GM12864 (cell line): ENCODE measurements at places on chromosomes 6 and 20.

DNA sequence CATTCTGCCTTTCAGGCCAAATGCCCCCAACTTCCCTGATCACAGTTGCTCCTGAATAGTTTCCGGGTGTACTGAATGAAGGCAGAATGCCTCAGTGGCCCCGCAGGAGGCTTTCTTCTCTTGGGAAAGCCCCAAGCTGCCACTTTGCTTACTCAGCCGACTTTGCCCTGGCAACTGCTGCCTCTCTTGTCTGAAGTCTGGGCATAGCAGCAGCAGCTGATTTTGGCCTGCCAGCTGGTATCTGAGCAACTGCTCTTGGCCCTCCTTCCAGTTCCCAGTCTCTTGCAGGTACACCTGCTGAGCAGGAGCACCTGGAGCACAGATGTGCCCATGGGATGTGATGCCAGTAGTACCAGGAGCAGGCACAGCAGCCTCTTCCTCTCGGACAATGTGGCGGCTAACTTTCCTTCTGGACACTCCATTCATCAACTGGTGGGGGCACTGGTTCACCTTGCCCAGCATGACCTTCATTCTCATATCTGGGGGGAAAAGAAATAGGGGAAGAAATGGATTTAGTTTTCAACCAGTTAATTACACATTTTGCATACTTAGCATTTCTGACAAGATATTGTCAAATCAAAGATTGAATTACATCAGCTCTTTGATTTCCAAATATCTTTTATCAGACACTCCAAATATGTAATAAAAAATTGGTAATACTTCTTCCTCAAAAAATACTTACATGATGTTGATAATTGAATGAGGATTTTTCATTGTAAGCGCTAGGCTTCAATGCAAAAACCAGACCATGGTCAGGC is 468.2 kb downstream of the PKHD1 start:
- DNase-seq: no peak

- DNase-seq: no peak
Measured at GRCh38 chr20:63103402-63104311, 96.9 kb upstream of the BHLHE23 start.

DNA sequence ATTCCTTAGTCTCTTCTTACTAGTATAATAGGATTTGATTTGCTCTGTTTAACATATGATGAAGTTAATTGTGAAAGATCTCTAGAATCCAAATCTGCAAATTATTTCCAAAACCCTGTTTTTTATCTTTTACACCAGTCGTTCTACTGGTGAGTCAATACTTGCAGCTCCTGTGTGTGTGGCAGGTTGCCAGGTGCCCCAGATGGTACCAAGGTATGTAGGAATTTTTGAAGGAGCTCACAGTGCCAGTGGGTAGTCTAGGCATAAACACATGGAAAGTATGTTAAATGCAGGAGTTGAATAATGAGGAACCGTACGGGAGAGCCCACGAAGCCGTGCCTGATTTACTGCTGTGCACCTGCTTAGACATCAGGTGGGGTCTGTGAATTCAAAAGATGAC is 192.2 kb downstream of the FARS2 start:
- no peak for DNase-seq

DNA sequence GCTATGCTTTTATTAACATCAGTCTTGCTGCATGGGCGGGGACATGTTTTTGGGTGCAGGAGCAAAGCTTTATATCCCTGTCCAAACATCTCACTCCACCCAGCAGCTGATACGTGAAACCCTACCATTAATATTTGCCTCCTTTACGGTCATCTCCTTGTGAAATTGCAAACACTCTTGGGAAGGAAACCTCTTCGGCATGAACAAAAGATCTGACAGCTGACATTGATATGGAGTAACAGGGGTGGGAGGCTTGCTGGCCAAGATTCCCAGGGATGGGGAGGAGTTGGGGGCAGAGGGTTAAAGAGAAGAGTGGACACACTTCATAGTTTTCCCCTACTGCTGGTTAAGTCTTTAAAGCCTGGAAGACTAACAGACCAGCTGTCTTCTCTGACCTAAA is 22.2 kb upstream of the VEGFA start:
- no peak for DNase-seq

DNA sequence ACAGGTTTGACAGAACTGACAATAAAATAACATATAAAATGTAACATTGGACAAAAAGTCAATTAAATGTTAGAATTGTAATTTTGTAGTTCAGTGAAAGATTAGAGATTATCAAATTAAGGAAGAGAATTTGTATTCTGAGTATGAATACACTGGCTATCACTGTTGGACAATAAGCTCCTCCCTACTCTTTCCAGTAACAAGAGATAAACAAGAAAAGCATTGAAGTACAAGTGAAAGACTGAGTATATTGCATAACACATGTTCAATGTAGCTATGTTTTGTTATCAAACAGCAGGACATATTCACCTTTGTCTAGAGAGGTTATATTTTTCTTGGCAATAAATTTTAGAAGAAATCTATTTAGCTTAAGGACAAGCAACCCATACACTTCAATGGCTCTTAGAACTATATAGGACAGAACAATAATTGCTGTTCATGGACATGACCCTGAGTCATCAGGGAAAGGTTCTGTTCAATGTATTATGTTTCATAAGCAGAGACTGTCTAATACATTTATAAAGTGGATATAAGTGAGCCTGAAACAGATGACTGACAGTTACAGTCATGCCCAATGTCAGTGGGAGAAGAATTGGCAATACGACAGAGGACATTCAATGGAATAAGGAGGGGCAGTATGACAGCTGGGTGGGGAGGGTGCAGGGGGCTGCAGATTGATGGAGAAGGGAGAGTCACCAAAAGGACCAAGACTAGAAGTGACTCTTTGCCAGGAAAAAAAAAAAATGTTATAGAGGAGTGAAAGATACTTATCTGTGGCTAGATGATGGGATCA is 520.4 kb downstream of the FRK start:
- DNase-seq: no peak

DNA sequence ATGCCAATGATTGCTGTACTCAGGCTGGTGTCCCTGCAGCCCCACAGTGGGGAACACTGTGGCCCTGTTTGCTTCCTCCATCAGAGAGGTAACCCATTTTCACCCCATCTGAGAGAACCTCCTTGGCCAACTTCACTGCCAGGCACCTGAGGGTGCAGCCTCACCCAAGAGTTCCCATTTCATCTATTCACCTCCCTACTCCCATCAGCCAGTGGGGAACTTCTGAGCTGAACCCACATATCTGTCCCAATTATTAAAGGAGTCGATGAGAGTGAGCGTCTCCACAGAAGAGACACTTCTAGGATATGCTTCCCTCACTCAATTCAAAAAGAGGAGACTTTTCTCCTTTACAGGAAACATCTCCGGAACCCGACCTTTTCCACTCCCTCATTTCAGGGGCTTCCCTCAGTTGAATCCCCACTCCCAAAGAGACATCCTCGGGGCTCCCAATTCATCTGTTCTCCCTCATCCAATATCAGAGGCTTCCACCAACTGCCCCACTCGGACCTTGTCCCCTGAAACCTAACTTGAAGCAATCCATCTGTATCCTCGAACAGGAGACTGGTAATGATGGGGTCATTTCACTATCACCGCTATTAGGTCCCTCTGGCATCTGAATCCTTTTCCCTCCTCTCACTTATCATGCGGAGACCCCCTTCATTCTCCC is 988 bp downstream of the UBE2V1 start:
- no peak for DNase-seq

DNA sequence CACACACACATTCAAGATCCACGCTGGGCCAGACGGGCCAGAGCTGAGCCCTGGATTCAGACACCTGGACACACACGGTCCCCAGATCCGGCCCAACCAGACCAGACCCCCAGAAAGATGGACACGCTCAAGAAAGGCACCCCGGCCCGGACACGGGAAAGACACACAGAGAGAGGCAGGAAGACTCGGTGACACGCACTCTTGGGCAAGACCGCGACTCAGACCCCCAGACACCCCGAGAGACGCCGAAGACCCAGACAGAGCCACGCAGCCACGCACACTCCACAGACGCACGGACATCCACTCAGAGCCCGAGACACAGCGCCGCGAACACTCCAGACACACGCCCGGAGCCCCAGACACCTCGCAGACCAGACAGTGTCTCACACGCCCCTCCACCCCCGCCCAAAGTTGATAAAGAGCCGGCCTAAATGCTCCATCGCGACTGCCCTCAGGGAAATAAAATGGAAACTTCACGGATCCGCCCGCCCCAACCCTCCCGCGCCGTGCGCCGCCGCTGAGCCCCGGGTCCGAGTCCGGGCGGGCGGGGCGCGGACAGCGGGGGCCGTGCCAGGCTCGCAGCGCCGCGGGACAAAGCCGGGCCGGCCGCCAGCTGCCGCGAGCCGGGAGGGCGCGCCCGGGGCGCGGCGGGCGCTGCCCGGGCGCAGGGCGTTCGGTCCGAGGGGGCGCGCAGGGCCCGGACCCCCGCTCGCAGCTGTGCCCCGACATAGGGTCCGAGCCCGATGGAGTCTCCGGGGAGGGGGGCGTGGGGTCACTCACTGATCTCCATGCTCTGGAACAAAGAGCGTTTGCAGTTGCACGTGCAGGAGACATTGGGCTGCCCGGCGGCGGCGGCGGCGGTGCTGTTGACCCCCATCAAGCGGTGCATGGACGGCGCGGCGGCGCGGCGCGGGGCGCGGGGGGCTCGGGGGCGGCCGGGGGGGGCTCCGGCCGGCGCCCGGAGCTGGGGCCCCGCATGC is 831 bp downstream of the PMEPA1 start:
- DNase-seq: no peak
